ENCODE measurements at places on chromosomes 6 and 20. TPM values are rescaled to one million over a fixed set of nuclear protein-coding genes. Genes with fewer than 3 reads are reported as not detected.

The TFAP2C gene
- 4.3 TPM for total RNA-seq

The DZANK1 gene
- 1.8 TPM for total RNA-seq

The HELZ2 gene
- 62.9 TPM for total RNA-seq

The FAM162B gene
- 4.1 TPM for total RNA-seq

The COX7A2 gene
- total RNA-seq = 276 TPM

The GPSM3 gene
- total RNA-seq = 20.1 TPM

The TSPO2 gene
- not detected for total RNA-seq

The GCNT2 gene
- total RNA-seq = 18.7 TPM

The LAMA2 gene
- 81.2 TPM for total RNA-seq

The MMP24 gene
- total RNA-seq = 13.5 TPM

DNA sequence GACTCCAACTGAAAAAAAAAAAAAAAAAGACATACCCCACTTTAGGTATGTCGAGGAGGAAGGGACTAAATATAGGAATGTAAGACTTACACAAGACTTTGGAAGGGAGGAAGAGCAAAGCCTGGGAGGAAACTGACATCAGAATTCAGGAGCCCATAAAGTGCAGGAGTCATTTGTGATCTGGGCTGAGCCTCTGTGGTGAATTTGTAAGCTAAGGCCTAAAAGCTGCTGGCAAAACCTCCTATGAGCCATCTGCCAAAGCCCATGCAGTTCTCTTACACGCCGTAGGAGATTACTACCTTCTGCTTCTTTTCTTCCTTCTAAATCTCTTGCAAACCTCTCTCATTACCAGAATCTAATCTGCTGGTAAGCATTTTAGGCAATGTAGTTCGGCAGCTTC is 52.0 kb upstream of the THEMIS start:
- H3K4me3 ChIP-seq = no peak overlapping the region
- no peak for DNase-seq
- no peaks in the 10 kb centered on the region for H3K36me3 ChIP-seq
- H3K4me1 ChIP-seq = no peaks in the 10 kb centered on the region

- no peaks in the 10 kb centered on the region for H3K27me3 ChIP-seq
- H3K27ac ChIP-seq = no peak overlapping the region
- peak; percentile 56 for DNase-seq
- peaks cover 6% of the 10 kb centered on the region for H3K4me1 ChIP-seq
Observed at GRCh38 chr20:10219452-10219791, 792 bp downstream of the SNAP25 start.

DNA sequence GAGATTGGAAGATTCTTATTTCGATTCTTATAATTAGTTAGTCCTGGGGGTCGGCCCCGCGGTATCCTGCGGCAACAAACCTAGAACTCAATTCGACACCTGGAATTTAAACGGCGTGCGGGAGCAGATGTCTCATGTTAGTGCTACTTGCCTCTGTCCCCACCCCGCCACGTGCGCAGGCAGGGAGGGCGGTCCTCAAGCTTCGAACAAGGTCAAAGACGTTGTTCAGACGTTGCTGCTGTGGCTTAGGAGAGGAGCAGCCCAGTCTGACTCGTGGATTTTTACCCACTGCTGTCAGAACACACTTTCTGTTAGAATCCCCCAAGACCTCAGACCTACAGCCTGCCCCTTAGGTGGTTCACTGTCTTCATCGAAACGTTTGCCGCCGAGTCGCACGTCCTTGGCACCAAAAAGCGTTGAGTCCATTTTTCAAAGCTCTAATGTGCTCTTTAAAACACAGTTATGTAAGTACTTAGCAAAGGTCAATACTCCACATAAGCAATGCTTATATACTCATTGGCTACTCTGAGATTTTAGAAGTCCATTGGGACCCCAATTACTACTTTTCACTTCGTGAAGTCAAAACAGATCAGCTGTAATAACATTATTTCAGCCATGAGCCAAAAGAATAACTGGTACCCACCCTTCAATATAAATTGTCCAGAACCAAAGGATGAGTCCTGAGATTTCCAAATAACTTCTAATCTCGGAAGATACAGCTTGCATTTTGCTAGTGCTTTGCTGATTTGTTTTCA is 2.7 kb upstream of the C6orf62 start:
- peak overlapping the region; percentile 55 for H3K4me3 ChIP-seq
- no peaks in the 10 kb centered on the region for H3K36me3 ChIP-seq
- H3K4me1 ChIP-seq = peaks cover 17% of the 10 kb centered on the region
- DNase-seq = peak; percentile 86

DNA sequence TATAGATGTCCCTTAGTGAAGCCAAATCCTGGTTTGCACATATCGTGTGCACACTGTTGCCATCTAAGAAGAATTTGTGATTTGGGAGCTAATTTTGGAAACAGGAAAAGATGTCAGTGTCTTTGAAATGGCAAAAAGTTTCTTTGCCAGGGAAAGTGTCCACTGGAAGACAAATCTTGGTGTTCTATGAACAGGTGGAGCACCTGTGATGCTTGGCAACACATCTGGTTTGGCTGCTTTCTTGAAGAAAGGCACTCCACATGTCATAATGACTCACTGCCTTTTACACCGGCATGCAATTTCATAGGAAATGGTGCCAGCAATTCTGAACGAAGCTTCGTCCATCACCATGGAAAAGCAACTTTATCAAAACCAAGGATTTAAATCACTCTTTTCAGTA is 1040.0 kb upstream of the MAP3K7 start:
- H3K27ac ChIP-seq = no peak overlapping the region
- H3K36me3 ChIP-seq = no peaks in the 10 kb centered on the region
- H3K27me3 ChIP-seq = no peaks in the 10 kb centered on the region
- DNase-seq = no peak

GRCh38 chr20:10963717-10964266 is 290.0 kb upstream of the JAG1 start:
- no peak for DNase-seq
- no peaks in the 10 kb centered on the region for H3K36me3 ChIP-seq
- no peak overlapping the region for H3K27ac ChIP-seq

GRCh38 chr6:165059032-165059431 is 250.4 kb downstream of the C6orf118 start:
- H3K27ac ChIP-seq = no peak overlapping the region
- DNase-seq = no peak
- no peak overlapping the region for H3K4me3 ChIP-seq
- no peaks in the 10 kb centered on the region for H3K4me1 ChIP-seq
- no peaks in the 10 kb centered on the region for H3K36me3 ChIP-seq
- no peaks in the 10 kb centered on the region for H3K27me3 ChIP-seq

DNA sequence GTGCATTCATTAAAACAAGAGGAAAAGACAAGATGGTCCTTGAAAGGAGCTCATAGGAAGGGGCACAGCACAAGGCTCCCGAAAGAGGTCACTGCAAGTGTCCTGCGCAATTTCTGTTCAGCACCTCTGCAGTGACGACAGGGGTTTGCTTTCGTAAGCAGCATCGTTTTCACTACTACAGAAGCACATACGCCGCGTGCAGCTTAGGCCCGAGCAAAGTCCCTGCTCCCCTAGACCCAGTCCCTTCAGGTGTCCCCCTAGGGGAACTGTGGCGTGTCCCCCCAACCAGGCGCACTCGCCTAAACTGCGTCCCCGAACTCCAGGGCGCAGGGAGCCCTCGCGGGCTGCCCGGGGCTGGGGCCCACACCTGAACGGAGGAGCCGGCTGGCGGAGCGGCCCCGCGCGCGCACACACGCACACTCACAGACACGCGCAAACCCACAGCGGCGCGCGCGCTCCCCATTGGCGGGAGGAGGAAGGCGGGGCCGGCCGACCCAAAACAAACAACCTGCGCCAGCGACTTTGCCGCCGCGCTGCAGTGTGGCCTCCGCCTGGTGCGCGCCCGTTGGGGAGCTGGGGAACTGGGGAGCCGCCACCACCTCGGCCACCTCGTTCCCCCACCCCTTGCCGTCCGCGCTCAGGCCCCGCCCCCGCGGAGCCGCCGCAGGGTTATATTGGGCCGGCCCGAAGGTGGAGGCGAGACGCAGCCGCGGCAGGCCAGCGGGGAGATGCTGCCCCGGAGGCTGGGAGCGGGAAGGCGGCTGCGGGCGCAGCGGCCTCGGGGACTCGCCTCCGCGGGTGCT is at the start of gene FOXQ1:
Gene FOXQ1 (plus strand): TSS at position 699 of the 803 bp plus-strand sequence. CDS start 607 bp downstream, outside the sequence.
- H3K27me3 ChIP-seq = peaks cover 9% of the 10 kb centered on the region
- DNase-seq = peak; percentile 76
- H3K36me3 ChIP-seq = no peaks in the 10 kb centered on the region
- H3K4me3 ChIP-seq = peak within 1 kb of the TSS; percentile 62
- H3K4me1 ChIP-seq = peaks cover 29% of the 10 kb centered on the region

GRCh38 chr6:30357678-30358540 is 13.0 kb downstream of the RPP21 start:
- no peak overlapping the region for H3K27ac ChIP-seq
- H3K27me3 ChIP-seq = peaks cover 12% of the 10 kb centered on the region
- DNase-seq = peak; percentile 30
- peak overlapping the region; percentile 29 for H3K4me3 ChIP-seq
- H3K4me1 ChIP-seq = peaks cover 7% of the 10 kb centered on the region

DNA sequence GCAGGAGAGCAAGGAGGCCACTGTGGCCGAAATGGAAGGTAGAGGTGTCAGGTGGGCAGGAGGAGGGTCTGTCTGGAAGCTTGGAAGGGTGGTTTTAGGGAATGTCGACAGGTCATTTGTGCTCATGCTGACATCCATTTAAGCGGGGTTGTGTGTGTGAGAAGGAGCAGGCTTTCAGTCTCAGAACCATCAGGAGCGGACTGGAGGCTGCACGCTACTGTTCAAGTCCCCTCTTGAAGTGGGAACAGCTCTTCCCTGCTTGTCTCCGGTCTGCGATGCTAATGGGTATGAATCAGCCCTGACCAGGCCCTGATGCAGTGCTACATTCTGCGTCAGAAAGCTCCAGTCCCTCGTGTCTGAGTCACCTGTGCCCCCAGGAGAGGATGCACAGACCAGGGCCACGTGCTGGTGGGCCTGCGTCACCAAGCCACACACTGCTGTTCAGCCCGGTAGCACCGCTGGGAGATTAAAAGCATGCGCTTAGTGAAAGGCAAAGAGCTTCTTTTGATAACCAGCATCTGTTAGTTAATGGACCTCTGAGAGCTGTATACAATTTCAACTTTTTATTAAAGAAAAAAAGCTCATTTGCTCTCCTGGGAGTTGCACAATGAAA is 58.0 kb downstream of the APCDD1L start:
- no peaks in the 10 kb centered on the region for H3K4me1 ChIP-seq
- H3K27ac ChIP-seq = no peak overlapping the region
- no peak overlapping the region for H3K4me3 ChIP-seq

- H3K36me3 ChIP-seq = no peaks in the 10 kb centered on the region
- H3K4me3 ChIP-seq = no peak within 1 kb of the TSS
- no peak for DNase-seq
- no peaks in the 10 kb centered on the region for H3K4me1 ChIP-seq
- no peaks in the 10 kb centered on the region for H3K27me3 ChIP-seq
Observed at GRCh38 chr6:73353636-73354593, at the start of gene DPPA5. Gene DPPA5, minus strand, starts transcription at chr6:73354276. Its CDS starts 51 bp downstream, at chr6:73354225.

DNA sequence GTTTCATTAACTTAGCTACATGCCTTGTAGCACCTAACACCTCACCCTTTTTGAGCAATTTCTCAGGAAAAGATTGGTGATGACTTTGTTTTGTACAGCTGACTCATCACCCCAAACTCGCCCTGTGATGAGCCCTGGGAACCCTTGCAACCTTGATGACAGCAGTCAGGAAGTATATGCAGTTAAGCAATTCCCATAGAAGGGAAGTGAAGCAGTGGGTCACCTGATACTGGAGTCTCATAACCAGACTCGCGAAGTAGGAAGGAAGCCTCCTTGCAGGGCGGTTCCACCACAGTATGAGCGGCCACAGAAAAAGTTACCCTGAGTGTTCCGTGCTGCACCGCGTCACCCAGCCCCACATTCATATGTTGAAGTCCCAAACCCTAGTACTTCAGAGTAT is 82.0 kb upstream of the EDN1 start:
- H3K36me3 ChIP-seq = no peaks in the 10 kb centered on the region
- no peak overlapping the region for H3K4me3 ChIP-seq
- DNase-seq = no peak
- no peaks in the 10 kb centered on the region for H3K27me3 ChIP-seq
- H3K4me1 ChIP-seq = no peaks in the 10 kb centered on the region

- DNase-seq = no peak
- H3K4me3 ChIP-seq = no peak overlapping the region
- no peaks in the 10 kb centered on the region for H3K4me1 ChIP-seq
- no peak overlapping the region for H3K27ac ChIP-seq
Observed at GRCh38 chr20:32849577-32849976, 9.1 kb upstream of the EFCAB8 start.

GRCh38 chr20:36205026-36205425 is 31.3 kb upstream of the AAR2 start:
- H3K36me3 ChIP-seq = peaks cover 52% of the 10 kb centered on the region
- no peak overlapping the region for H3K27ac ChIP-seq
- H3K4me3 ChIP-seq = no peak overlapping the region
- DNase-seq = no peak
- no peaks in the 10 kb centered on the region for H3K4me1 ChIP-seq

GRCh38 chr20:12040261-12040660 is 122.6 kb downstream of the BTBD3 start:
- H3K27ac ChIP-seq = no peak overlapping the region
- no peaks in the 10 kb centered on the region for H3K27me3 ChIP-seq
- no peaks in the 10 kb centered on the region for H3K36me3 ChIP-seq
- H3K4me3 ChIP-seq = no peak overlapping the region

- no peak overlapping the region for H3K4me3 ChIP-seq
- no peaks in the 10 kb centered on the region for H3K27me3 ChIP-seq
- H3K27ac ChIP-seq = no peak overlapping the region
- no peak for DNase-seq
- H3K36me3 ChIP-seq = no peaks in the 10 kb centered on the region
Observed at GRCh38 chr6:20696676-20697075, 162.4 kb downstream of the CDKAL1 start.

DNA sequence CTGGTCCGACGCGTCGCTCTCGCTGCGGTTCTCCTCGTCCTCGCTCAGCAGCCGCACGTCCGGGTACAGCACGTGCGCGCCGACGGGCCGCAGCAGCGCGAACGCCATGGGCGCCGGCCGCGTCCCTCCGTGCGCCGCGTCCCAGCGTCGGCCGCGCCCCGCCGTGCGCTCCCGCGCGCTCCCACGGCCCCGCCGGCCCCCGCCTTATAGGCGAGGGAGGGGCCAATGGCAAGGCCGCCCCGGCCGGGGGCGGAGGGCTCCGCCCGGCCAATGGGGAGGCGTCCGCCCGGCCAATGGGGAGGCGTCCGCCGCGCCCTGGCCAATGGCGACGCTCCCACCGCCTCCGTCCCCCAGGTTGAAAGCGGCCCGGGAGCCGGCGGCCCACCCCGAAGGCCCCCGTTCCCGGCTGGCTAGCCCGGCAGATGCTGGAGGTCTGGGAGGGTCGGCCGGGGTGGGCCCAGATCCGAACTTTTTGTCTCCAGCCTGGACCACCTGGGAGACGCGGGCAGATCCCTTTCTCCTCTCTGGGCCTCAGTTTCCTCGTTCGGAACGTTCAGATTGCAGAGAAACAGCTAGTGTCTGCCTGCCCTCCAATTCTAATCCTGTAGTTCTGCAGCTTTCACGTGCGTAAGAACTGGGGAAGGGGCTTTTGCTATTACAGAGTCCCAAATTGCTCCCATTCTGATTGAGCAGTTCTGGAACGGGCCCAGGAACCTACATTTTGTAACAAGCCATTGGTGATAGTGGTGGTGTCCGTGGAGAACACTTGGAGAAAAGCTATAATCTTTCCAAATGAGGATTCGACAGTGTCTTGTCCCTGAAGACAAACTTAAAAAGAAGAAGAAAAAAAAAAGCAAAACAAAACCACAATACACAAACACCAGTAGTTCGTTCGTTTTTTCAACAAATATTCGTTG is at the start of gene TCF15:
Gene TCF15 (minus strand): TSS at position 180 of the 917 bp plus-strand sequence. CDS start 72 bp downstream, at position 108.
- peak within 1 kb of the TSS; percentile 46 for H3K27ac ChIP-seq
- DNase-seq = peak; percentile 82
- H3K4me1 ChIP-seq = peaks cover 29% of the 10 kb centered on the region
- no peak within 1 kb of the TSS for H3K4me3 ChIP-seq
- H3K27me3 ChIP-seq = peaks cover 4% of the 10 kb centered on the region

GRCh38 chr20:54773643-54774000 is 298.2 kb downstream of the DOK5 start:
- no peaks in the 10 kb centered on the region for H3K4me1 ChIP-seq
- peak; percentile 13 for DNase-seq
- no peak overlapping the region for H3K4me3 ChIP-seq
- no peaks in the 10 kb centered on the region for H3K27me3 ChIP-seq
- no peak overlapping the region for H3K27ac ChIP-seq

All from upper lobe of left lung (tissue), 6 donors.